Lower leg skin (tissue), 4 donors: ENCODE measurements at places on chromosomes 13 and 19.

GRCh38 chr13:101972191-101972590 is 429.7 kb downstream of the FGF14 start:
- DNase-seq = no peak

GRCh38 chr13:41722684-41723535 is 238.0 kb downstream of the VWA8 start:
- DNase-seq = no peak

DNA sequence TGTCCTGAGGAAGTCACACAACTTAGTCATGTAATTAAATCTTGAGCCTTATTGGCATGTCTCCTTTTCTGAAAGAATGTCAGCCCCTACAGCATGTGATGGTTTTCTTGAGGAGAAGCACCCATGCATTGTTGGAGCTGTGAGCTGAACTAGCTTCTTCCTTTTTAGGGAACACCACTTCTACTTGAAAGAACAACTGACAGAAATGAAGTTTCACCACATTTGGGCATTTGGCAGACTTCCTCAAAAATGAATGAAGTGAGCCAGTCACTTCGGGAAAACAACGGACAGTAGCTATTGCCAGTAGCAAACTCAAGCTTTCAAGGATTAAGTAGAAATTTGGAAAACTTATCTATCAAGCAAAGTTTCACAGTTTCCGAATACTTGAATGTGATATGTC is 1351.3 kb downstream of the EFNB2 start:
- DNase-seq = no peak

DNA sequence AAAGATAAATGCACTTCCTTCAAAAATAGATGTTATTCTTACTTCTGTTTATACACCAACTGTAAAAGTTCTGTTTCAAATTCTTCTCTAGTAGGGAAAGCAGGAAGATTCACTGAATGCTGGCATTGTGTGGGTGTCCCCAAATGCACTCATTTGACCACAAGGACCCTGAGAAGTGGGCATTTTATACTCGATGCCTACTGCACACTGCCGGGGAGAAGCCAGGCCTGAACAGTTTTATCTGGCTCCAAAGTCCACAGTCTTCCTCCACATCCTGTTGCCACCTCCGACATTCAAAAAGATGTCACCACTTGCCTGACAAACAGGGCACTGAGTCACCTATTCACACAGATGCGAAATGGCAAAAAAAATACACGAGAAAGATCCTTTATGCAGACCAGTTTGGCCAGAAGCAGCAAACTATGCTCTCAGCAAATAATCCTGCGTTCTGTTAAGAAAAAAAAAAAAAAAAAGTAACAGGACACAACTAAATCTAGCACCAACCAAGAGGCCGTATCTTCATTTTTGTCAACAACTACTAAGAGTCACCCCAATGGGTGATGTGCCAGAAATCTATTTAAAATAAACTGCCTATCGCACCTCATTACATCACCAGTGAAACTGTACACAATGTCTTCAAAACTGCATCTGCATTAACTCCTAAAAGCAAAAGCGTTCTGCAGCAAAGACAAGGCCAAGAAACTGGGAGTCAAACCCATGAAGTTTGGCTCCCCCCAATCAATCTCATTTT is 6.2 kb downstream of the ZC3H4 start:
- DNase-seq = no peak

- no peak for DNase-seq
Observed at GRCh38 chr19:36392916-36393673, 14.1 kb upstream of the ZFP14 start.

- no peak for DNase-seq
Observed at GRCh38 chr19:50741179-50741933, 18.2 kb downstream of the CLEC11A start.

- DNase-seq = no peak
Observed at GRCh38 chr19:5850743-5851293, 431 bp downstream of the FUT3 start.

- DNase-seq = no peak
Observed at GRCh38 chr19:16067205-16067938, 8.9 kb upstream of the TPM4 start.

DNA sequence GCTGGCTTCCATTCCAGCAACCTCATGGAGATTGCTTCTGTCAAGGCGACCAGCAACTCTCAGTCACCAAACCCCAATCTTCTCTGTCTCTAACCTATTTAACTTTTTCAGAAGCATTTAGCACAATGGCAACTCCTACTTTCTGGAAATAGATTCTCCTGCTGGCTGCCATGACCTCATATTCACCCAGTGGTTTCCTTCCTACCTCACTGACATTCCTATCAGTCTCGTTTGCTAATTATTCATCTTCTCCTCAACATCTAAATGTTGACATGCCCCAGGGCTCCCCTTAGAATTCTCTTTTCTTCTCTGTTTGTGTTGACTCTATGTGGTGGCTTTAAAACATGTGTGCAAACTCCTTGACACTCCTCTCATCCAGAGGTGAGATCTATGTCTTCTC is 106.7 kb downstream of the OLFM4 start:
- no peak for DNase-seq

DNA sequence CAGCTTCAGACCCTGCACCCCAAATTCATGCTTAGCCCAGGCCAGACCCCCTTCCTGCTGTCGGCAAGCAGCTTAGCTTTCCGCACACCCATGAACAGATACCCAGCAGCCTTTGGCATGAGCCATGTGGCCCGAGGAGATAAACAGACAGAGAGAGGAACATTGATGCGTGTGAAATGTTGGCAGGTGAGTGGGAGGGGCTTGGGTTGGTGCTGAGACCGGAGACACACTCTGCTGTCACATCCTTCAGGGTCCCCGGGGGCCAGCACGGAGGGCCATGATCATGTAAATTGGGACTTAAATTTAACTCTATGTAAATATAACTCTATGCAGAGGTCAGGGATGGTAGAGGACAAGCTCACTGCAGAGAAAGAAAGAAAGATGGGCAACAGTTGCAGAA is 1.5 kb downstream of the CD22 start:
- DNase-seq = no peak

DNA sequence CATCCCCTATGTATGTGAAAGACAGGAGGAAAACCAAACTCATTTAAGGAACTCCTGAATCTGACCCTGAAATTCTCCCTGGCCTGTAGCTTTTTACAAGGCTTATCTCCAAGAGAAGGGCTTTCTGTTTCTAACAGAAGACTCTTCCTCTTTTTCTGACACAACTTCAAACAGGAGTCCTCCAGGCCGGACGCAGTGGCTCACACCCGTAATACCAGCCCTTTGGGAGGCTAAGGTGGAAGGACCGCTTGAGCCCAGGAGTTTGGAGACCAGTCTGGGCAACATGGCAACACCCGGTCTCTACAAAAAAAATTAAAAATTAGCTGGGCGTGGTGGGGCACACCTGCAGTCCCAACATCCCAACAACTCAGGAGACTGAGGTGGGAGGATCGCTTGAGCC is 41.9 kb downstream of the CARS2 start:
- peak; percentile 67 for DNase-seq

GRCh38 chr13:47459512-47459911 is 541.6 kb downstream of the SUCLA2 start:
- no peak for DNase-seq

DNA sequence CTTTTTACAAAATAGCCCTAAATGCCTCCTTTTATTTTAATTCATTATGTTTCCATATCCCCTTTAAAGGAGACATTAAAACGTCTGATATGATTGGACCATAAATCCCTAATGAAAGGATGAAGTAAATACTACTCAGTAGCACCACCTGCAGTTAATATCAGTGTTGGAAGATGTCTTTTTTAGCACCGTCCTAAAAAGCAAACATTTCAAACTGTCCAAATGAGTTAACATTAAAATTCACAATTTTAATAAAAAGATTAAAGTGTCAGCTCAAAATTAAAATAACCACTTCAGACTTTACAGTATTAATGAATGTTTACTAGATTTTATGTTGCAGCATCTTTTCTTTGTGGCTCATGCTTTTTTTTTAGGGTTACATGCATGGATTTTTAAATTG is 12.3 kb downstream of the ZNF507 start:
- no peak for DNase-seq

DNA sequence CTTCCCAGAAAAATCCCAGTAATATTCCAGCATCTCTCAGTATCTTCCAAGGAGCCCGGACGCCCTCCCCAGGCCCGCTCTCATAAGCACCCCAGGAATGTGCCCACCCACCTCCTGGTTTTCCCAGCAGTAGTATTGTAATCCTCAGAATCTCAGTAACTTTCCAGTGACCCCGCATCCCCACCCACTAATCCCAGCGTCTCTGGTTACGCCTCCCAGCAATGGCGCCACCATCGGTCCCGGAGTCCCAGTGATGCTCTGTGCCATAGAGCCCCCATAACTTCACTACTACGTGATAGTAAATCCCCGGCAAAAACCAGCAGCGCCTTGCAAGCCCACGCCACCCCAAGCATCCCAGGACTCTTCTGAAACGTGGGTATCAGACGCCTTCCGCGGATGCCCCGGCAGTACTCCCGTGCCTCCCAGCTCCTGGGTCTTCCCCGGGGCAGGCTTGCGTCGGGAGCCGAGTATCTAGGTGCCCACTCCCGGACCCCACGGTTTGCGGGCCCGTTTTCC is 928 bp upstream of the PNPLA6 start:
- peak; percentile 90 for DNase-seq

- DNase-seq = no peak
Observed at GRCh38 chr13:32455594-32455903, 27.6 kb upstream of the N4BP2L1 start.

GRCh38 chr19:41872775-41873647 is 4.1 kb upstream of the CD79A start:
- no peak for DNase-seq

DNA sequence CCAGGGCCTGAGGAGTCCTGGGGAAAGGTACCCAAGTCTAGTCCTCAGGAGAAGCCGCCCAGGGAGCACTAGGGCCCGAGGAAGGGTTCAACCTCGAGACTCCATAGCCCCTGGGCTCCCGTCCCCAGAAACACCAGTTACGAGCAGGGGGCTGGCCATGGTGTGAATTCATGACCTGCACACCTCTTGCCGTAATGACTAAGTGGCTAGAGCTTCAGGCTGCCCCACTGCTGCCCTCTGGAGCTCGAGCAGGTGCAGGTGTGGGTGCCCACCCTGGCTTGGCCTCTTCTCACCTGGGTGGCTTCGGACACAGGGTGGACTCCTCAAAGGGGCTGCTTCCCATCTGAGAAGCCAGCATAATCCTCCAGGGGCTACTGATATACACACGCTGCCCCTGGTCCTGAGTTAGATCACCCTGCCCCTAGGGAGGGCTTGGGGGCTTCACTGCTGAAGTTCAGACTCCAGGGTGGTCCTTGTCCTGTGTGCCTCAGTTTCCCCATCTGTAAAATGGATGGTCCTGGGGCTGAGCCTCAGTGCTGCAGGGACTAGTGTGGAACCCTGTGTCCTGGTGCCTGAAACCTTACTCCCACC is 13.6 kb downstream of the SPC24 start:
- no peak for DNase-seq

- DNase-seq = no peak
Observed at GRCh38 chr13:70604448-70604847, 496.2 kb upstream of the KLHL1 start.

DNA sequence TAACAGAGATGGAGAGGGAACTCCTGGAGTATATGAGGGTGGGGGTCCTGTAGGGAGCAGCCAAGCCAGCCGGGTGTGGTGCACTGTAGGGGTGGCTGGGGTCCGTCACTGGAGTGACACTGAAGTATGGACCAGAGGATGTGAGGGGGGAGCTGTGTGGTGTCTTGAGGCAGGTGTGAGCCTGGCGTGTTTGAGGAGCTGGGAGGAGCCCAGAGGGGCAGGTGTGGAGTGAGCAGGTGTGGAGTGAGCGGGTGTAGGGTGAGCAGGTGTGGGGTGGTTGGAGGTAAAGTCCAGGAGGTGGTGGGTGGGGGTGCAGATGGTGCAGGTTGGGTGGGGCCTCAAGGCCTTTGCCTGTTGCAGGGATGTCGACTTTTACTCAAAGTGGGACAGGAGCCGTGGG is 5.9 kb downstream of the B3GNT8 start:
- DNase-seq = no peak

- DNase-seq = peak; percentile 21
Observed at GRCh38 chr19:30540761-30541160, 168.6 kb downstream of the ZNF536 start.

DNA sequence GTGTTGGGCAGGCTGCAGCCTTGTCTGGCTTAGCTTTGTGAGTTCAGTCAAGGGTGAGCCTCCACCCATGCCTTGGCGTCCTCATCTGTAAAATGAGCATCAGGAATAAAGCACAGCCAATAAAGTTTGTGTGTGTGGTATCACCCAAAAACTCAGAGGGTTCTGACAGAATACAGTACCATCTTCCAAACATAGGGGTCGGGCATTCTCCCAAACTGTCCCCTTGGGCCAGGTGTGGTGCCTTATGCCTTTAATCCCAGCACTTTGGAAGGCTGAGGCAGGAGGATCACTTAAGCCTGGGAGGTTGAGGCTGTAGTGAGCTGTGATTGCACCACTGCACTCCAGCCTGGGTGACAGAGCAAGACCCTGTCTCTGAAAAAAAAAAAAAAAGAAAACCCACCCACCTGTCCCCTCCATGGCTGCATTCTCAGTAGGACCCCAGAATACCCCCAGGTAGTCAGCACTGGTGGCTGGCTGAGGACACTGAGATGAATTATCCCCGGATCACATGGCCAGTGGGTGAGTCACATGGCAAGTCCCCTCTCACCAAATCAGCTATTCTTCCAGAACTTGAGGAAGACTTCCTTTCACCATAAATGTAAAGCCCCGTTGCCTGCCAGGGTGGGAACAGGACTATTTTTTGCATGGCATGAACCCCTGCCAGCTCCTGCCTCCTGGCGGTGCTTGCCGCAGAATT is 18.6 kb downstream of the POP4 start:
- DNase-seq = no peak

GRCh38 chr13:24005755-24006281 is 108.5 kb upstream of the C1QTNF9B start:
- DNase-seq = no peak

- no peak for DNase-seq
Observed at GRCh38 chr13:25738342-25739196, 313.2 kb downstream of the SHISA2 start.

DNA sequence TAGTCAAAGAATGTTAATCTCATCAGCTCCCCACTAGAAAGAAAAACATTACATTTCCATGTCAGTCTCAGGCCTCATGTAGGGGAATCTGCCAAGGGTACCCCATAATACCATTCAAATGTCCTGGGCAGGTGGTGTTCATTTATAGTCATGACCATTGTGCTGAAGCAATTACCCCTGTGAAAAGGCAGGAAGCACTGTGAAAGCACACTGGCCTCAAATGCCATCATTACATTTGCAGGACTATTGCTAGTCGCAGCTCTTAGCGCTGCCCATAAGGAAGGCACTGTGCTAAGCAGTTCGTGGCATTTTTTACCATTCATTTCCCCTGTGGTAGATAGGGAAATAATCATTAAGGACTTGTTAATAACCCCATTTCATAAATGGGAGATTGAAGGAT is 109.0 kb downstream of the LHFPL6 start:
- DNase-seq = no peak

DNA sequence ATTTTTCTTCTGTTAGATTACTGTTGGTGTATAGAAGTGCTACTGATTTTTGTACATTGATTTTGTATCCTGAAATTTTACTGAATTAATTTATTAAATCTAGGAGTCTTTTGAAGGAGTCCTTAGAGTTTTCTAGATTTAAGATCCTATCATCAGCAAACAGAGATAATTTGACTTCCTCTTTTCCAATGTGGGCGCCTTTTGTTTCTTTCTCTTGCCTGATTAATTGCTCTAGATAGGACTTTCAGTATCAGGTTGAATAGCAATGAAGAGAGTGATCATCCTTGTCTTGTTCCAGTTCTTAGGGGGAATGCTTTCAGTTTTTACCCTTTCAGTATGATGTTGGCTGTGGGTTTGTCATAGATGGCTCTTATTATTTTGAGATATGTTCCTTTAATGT is 5.6 kb upstream of the CD33 start:
- no peak for DNase-seq

- DNase-seq = peak; percentile 38
Observed at GRCh38 chr13:22812793-22813192, 368.0 kb upstream of the SGCG start.
